ENCODE measurements at places on chromosomes 2 and 18. TPM values are rescaled to one million over a fixed set of nuclear protein-coding genes. Genes with fewer than 3 reads are reported as not detected.

TUBA3E gene
- total RNA-seq: not detected

ERICH2 gene
- total RNA-seq: not detected

ITGA6 gene
- 47.3 TPM for total RNA-seq

TOGARAM2 gene
- total RNA-seq: 0.17 TPM

TEX44 gene
- total RNA-seq: not detected

PTPN2 gene
- total RNA-seq: 20.5 TPM

SLC35F5 gene
- 46.7 TPM for total RNA-seq

L3MBTL4 gene
- total RNA-seq: not detected
